CD14-positive monocyte (primary cell): ENCODE measurements at places on chromosomes 13 and 19. TPM values are rescaled to one million over a fixed set of nuclear protein-coding genes. Genes with fewer than 3 reads are reported as not detected.

- H3K27ac ChIP-seq = no peak overlapping the region
- peaks cover 3% of the 10 kb centered on the region for H3K4me1 ChIP-seq
- H3K27me3 ChIP-seq = no peaks in the 10 kb centered on the region
- H3K36me3 ChIP-seq = peaks cover 82% of the 10 kb centered on the region
- DNase-seq = no peak
Observed at GRCh38 chr19:5696196-5697021, 6.3 kb downstream of the RPL36 start.

- DNase-seq = no peak
- no peaks in the 10 kb centered on the region for H3K4me1 ChIP-seq
- no peak overlapping the region for H3K4me3 ChIP-seq
- H3K27ac ChIP-seq = no peak overlapping the region
- H3K27me3 ChIP-seq = no peaks in the 10 kb centered on the region
Observed at GRCh38 chr19:32258167-32258566, 87.2 kb upstream of the ZNF507 start.

GRCh38 chr13:46866150-46866549 is 30.7 kb downstream of the HTR2A start:
- no peaks in the 10 kb centered on the region for H3K27me3 ChIP-seq
- DNase-seq = peak; percentile 74
- peak overlapping the region; percentile 14 for H3K27ac ChIP-seq
- peaks cover 29% of the 10 kb centered on the region for H3K4me1 ChIP-seq

GRCh38 chr13:23848019-23848418 is 41.2 kb downstream of the MIPEP start:
- DNase-seq = no peak
- H3K4me3 ChIP-seq = no peak overlapping the region
- H3K36me3 ChIP-seq = no peaks in the 10 kb centered on the region
- H3K27me3 ChIP-seq = no peaks in the 10 kb centered on the region

DNA sequence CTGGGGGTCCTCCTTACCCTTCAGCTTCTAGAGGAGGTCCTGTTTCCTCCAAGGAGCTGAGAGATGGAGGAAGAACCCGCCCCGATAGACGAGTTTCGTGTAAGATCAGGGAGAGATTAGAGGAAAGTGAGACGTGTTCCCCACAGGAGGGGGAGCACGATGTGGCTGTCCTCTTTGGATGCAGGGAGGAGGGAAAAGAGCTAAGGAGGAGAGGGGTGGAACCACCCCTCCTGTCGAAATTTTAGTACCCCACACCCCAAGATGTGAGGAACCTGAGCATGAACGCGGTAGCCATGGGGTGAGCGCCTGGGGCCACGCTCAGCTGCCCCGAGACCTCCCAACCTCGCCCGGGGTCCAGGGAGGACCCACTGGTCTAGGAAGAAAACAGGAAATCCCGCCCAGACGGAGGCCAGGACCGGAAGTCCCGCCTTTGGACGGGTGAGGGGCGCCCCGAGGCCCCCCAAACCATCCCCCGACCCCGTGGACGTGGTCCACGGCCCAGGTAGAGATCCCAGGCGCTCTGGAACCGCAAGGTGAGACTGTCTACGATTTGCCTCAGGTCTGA is 1.2 kb downstream of the AKT1S1 start:
- peak overlapping the region; percentile 90 for H3K27ac ChIP-seq
- peaks cover 16% of the 10 kb centered on the region for H3K36me3 ChIP-seq
- H3K27me3 ChIP-seq = no peaks in the 10 kb centered on the region
- peak overlapping the region; percentile 94 for H3K4me3 ChIP-seq
- peak; percentile 55 for DNase-seq
- peaks cover 30% of the 10 kb centered on the region for H3K4me1 ChIP-seq

DNA sequence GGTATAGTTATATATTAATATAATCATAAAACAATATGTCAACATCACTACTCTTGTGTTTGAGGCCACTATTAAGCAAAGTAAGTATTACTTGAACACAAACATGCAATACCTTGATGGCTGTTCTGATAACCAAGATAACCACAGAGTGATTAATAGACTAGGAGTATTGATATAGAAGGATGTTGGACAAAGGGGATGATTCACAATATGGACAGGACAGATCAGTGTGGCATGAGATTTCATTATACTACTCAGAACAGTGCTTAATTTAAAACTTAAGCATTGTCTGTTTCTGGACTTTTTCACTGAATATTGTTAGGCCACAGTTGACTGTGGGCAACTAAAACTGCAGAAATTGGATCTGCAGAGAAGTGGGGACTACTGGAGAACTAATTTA is 384.2 kb downstream of the SLITRK1 start:
- no peaks in the 10 kb centered on the region for H3K27me3 ChIP-seq
- no peak for DNase-seq
- H3K4me3 ChIP-seq = no peak overlapping the region

DNA sequence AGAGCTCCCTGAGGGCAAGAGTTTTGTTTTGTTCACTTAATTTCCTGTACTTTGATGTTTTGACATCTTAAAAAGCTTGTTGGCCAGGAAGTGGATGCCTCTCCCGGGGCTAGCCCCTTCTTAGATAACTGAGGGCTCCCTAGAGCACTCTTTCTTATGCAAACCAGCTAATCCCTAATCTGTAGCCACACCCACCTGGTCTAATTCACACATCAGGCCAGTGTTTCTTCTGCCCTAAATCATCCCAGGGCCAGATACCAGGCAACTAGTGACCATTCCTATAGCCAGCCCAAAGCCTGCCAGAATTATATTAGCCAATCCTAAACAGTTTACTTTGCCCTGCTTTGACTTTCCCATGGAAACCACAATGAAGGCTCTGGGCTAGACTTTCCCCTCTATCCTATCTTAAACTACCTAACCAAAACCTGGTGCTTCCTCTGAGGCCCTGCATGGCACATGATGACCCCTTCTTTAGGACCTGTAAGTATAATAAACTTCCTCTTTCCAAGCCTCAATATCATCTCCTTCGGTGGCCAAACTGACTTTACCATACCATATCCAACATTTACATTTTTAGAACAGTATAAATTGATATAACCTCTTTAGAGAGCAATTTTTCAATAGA is 24.8 kb downstream of the WBP4 start:
- no peaks in the 10 kb centered on the region for H3K27me3 ChIP-seq
- peaks cover 33% of the 10 kb centered on the region for H3K36me3 ChIP-seq
- no peaks in the 10 kb centered on the region for H3K4me1 ChIP-seq
- no peak overlapping the region for H3K27ac ChIP-seq
- DNase-seq = no peak
- no peak overlapping the region for H3K4me3 ChIP-seq

DNA sequence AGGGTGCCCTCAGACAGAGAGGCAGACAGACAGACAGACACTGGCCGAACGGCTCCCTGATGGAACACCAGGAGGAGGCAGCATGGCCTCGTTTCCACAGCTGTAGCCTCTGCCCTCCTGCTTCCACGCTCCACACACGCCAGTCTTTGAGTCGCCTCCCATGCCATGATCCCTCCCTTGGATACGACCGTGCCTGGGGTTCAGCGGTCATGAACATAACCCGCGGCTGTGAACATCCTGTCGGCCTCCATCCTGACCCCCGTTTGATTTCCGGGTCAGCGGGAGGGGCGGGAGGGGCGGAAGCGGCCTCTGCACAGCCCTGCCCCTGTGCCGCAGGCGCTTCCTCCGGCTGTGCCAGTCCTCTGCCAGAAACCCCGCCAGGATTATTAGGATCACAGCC is 23.4 kb downstream of the GP6 start:
- H3K4me1 ChIP-seq = no peaks in the 10 kb centered on the region
- peak overlapping the region; percentile 26 for H3K4me3 ChIP-seq
- H3K27me3 ChIP-seq = no peaks in the 10 kb centered on the region
- no peak for DNase-seq
- no peak overlapping the region for H3K27ac ChIP-seq

PALM3 gene
- polyA plus RNA-seq = not detected in 2 replicates

PNKP gene
- polyA plus RNA-seq = 84.2 and 88.6 TPM in 2 replicates

MEIOSIN gene
- not detected for polyA plus RNA-seq

SHANK1 gene
- not detected for polyA plus RNA-seq
